ENCODE measurements at places on chromosomes 7 and 10.

DNA sequence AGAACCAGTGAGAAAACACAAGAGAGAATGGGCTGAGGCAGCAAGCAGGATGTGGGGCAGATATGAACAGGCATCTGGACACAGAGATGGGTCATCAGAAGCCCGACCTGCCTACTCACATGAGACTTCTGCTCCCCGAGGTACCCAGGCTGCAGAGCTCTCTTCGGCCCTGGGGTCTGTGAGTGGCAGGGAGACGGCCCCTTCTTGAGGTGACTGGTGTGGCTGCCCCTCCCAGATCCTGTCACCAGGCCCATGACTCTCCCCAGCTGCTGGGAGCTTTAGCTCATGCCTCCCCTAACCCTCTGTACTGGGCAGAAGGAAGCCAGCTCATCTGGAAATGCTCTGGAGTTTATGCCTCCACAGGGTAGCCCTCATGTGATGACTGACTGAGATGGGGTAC is 157.6 kb upstream of the PCBD1 start:
- no peak for DNase-seq

DNA sequence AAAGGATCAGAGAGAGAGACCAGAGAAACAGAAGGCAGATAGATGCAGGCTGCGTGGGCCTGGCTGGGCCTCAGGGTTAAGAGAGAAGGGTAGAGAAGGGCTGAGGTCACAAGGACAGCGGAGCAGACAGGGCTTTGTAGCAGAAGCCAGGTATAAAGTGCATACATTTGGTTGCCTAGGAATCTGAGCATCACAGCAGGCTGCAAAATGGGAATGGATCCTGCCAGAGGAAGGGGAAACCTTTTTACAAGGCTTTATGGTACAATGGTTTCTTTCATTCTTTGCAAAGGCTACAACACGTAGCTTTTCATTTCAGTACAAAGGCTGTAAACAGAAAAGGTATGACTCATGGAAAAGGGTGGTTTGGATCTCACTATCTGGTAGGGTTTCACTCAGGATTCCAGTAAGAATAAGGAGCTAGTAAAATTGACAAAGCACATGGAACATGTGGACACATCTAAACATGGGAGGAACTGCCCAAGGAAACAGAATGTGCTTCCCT is 275.1 kb downstream of the DOCK4 start:
- DNase-seq: no peak

DNA sequence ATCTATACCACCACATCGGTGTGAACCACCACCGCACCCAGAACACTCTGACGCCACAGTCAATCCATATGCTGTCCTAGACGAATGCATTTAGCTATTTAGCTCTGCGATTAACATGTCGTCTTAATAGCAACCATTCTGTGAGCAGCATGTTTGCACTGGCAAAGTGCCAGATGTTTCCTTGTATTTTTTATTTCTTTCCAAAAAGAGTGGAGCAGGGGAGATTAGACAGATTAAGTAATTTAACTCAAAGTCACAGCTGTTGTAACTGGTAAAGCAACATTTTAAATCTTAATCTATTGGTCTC is 57.0 kb upstream of the ARL4A start:
- DNase-seq: no peak

DNA sequence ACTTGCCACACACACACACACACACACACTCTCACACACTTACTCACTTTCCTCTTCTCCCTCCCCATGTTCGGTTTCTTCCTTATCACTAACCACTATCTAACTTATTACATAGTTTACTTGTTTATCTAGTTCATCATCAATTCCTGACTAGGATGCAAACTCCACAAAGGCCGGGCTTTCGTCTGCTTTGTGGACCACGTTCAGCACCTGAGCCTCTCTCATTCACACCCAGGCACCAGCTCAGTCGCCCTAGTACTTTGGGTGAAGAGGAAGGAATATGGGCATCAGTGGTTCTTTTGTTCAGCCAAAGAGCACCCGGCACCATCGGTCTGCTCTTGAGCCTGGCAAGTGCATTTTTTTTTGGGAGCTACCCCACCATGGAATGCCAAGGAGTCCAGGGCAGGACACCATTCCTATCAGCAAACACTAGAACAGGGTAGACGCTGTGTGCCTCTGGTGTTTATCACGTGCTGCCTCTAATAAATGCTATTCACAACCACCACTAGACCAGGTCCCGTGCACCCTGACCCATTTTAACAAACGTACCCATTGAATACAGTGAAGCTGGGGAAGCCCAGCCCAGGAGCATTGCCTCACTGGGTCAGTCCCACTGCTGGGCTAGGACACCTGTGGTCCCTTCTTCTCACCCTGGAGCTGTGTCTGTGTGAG is 2.2 kb downstream of the C10orf67 start:
- no peak for DNase-seq

DNA sequence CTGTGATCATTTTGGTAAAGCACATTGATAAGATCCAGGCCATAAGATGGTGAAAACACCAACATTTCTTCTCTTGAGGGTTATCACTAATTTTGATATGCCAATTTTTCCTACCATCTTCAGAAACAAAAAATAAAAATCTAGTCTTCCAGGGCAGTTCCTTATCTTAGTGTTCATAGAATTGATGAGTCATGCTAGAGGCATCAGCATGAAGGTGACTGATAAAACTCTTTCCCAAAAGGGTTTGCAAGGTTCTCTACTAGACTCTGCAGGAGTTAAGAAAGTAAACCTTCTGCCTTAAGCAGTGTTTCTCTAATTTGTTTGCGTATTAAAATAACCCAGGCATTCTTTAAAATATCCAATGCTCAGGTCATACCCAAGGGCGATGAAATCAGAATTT is 483.1 kb upstream of the CNTNAP2 start:
- no peak for DNase-seq

- DNase-seq: no peak
Observed at GRCh38 chr10:35552650-35553342, 52.3 kb upstream of the GJD4 start.

DNA sequence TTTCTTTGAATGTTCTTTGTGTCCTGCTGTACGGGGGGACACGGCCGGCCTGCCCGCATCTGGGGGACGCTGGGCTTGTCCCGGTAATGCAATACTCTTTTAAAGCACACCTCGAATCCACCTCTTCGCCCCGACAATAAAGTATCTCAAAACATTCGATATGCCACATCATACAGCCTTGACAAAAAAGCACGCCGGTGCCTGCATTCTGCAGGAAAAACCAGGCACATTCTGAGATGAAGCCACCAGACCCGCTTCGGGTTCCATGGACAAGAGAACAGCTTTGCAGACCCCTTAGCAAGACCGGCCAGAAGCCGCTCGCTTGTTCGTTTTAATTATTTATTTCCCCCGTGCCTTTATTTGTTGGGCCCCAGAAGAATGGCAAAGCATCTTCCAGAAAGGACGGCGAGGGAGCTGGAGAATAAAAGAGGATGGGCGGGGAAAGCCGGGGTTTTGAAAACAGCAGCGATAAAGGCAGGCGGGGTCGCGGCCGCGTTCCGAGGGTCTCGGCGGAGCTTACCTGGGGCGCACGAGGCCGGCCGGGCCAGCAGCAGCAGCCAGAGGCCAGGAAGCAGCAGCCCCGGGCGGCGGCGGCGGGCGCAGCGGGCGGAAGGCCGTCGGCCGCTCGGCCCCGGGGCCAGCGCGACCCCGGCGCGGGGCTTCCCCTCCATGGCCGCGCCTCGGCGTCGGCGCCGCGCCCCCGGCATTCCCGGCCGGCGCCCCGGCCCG is 462 bp downstream of the KIAA1549 start:
- DNase-seq: no peak

DNA sequence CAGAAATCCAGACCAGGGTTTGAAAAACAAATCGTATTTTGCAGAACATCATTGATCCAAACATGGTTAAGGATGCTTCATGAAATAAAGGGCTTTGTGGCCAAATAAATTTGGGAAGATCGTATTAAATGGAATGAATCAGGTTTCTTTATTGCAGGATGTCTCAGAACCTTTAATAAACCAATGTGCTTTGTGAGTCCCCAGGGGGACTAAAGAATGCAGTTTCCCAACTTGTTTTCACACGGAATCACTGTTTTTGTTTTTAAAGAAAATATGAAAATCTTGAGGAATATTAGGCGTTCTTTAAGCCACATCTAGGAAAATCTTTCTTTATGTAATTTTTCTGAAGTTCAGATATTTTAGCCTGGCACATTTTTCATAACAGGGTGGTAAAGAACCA is 16.8 kb upstream of the CCDC172 start:
- DNase-seq: no peak

- no peak for DNase-seq
Observed at GRCh38 chr7:154928136-154929005, 74.6 kb downstream of the PAXIP1 start.

- no peak for DNase-seq
Observed at GRCh38 chr7:104773796-104774195, 240.2 kb upstream of the KMT2E start.

DNA sequence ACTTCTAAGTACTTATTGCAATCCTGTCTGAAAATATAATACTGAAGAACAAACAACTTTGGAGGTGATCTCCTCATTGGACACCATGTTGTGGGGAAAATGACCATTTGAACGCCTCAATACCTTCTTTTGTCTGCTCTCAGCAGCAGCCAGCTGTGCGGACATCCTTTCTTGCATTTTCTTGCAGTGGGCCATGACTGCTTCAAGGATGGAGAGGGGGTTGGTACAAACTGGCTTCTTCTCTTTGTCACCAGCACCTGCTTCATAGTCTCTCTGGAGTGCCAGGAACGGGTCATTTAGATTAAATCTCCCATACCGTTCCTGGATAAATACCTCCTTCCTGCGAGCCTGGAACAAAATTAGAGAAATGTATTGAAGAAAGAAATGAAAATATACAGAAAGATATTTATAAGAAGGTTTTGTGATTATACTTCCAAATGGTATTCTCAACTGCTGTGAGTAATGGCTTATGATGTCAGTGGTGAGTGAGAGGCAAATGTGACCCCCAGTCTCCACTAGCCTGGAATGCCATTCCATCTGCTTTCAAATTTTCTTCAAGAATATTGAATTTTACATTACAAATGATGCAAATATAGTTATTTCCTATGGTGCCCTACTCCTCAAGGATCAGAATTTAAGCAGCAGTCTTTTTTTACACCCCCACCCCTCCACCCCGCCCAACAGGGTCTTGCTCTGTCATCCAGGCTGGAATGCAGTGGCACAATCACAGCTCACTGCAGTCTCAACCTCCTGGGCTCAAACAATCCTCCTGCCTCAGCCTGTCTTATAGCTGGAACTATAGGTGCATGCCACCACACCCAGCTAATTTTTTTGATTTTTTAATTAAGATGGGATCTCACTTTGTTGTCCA is 62.4 kb downstream of the CTTNBP2 start:
- DNase-seq: no peak

- DNase-seq: peak; percentile 74
Observed at GRCh38 chr10:90674928-90675327, 182.9 kb downstream of the HTR7 start.

DNA sequence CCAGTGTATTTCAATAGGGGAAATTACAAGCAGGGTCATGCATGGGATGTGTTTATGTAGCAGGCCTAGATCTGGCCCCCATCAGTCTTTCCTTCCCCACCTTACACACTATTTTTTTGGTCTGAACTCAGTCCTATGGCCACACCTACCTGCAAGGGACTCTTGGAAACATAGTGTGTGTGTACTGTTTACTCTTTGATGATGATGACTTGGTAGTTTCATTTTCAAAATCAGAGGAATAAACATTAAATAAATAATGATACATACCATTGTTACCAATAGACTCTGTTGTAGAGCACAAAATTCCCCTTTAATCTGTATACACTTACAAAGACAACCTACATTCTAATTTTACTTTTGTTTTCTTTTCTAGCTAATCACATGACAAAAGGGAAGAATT is 191.0 kb downstream of the ZEB1 start:
- DNase-seq: no peak

DNA sequence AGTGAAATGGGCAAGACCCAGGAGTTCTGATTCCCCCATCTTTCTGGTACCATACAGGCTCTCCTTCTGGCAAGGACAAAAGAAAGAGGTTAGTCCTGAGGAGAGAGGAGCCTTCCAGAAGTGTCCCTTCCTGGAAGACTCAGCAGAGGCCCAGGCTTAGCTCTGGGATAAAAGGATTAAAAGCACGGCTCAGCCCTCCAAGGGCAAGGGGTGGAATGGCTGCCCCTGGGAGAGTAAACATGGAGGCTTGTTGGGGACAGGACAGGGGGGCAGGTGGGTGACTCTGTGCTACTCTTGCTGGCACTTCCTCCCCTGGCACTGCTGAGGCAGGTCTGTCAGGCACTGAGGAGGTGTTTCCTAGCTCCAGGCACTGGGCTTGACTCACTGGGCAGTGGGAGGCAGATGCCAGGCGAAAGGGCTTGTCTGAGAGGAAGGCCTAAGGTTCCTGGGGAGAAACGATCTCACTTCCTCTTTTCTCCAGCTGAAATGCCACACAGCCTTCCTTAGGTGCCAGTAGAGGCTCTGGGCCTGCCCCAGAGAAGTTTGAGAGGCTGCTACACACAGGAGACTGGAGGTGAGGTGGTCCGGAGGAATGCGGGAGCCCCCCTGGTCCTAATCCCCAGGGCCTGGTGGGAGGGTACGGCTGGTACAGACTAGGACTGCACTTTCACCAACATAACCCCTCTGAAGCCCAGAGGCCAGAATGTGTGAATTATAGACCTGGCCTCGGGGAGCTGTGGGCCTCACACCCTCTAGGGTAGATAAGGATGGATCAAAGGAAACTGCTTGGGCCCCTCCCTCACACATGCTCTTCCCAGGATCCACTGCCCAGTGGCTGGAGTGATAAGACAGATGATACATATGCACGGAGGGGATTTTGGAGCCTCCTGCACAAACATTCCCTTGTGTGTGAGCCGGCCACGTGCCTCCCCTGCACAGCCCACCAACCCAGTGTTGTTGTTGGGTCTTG is 63.2 kb upstream of the PODXL start:
- DNase-seq: no peak

- no peak for DNase-seq
Observed at GRCh38 chr7:103824251-103824650, 165.2 kb downstream of the RELN start.

- DNase-seq: no peak
Observed at GRCh38 chr10:99394761-99395386, 35.5 kb downstream of the GOT1 start.

- DNase-seq: no peak
Observed at GRCh38 chr7:929311-929711, 25.2 kb downstream of the ADAP1 start.

DNA sequence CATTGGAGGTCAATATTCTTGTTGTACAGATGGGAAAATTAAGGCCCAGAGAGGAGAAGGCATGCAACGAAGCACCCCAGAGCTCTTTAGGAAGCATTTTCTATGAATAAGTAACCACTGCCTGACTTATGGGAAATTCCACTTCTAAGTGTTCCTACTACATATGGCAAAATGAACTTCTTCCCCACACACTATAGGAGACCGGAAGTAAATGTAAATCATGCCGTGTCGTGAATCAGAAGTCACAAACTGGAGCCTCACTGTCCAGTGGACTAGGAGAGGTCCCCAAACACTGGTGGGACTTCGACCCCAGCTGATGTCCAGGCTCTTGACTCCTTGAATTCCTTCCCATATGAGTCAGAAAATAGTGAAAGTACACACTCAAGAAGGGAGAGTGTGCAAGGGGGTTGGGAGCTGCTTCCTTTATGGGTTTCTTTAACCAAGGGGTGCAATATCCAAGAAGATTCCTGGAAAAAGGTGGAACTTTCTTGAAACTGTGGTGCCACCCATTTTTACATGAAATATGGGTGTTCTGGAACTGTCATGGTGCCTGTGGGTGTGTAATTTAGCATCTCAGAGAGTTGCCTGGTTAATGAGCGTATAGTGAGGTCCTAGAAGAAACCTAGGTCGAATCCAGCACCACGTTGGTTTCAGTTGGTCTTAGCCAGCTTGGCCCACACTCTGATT is 6.7 kb downstream of the RASSF4 start:
- DNase-seq: peak; percentile 49

All from coronary artery (tissue), 2 donors.